ENCODE measurements at places on chromosomes 5 and 9.
A peak's percentile ranks its signal among the peaks of the same experiment; 100 is the strongest.

DNA sequence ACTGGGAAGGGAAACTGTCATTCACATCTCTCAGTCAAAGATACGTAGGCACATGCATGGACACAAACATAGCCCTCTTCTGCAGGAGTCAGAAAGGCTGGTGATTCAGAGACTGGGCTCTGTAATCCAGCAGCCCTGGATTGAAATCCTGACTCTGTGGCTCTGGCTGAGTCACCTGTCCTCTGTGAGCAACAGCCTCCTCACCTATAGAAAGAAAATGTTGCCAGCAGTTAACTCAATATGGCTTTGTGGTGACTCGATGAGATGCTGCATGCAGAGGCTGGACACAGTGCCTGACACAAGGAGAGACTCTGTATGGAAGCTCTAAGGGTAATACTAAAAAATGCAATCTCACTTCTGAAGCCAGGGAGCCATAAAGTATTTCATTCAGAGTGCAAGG, 23.9 kb upstream of the CDKN2AIPNL start:
- no peak for DNase-seq

DNA sequence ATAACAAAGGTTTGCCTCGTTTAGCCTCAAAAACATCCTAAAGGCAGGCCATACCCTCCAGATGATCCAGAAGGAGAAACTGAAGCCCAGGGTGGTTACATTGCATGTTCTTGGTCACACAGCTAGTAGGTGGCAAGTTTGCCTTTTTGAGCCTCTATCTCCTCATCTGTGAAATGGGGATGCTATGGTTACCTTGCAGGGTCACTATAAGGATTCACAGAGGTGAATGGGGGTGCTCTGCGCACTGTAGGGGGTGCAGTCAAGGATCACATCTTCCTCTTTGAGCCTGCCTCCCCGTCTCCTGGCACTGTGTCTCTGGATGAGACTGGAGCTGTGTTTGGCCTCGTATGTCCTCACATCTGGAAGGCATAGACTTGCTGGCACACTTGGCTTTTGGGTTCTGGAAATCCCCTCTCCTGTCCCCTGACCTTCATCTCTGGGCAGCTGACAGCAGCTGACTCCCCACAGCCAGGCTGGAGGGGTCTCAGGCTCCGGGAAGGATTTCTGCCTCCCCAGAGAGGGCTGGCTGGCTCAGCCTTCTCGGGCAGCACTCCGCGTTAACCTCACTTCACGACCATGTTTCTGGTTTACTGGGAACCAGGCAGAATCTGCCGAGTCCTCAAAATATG, 167.7 kb downstream of the RGS3 start:
- DNase-seq: no peak

- no peak for DNase-seq
Observed at GRCh38 chr5:107363768-107364167, 307.0 kb downstream of the EFNA5 start.

DNA sequence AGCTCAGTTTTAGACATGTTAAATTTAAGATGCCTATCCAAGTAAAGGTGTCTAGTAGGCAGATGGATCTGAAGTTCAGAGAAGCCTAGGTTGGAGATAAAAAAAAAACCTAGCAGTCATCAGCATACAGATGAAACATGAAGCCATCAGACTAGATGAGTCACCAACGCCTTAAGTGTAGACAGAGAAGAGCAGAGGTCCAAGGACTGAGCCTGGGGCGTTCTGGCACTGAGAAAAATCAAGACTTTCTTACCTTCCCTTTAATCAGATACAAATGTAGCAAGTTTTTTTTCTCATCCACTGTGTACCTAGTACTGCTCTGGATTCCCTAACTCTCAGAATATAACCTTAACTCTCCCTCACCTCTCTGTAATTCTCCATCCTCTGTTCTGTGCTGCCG, 97.3 kb downstream of the SIL1 start:
- no peak for DNase-seq

GRCh38 chr9:13971415-13971814, 342.5 kb downstream of the NFIB start:
- DNase-seq: no peak

DNA sequence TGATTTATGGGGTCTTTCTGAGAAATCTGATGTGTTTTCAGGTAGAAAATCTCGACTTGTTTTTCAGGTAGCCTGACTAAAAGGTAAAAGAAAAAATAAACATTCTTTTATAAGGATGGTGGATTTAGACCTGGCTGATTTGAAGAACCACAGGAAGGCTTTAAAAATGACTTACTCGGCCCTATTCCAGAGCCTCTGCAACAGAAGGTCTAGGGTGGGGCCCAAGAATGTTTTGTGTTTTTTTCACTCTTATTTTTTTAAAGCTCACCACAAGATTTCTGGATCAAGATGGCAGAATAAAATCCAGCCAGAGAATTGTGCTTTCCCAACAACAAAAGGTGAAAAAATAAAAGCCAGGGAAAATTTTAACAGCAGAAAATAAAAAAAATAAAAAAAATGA, 59.1 kb downstream of the FNBP1 start:
- DNase-seq: no peak

GRCh38 chr9:15421532-15421931, 1.1 kb upstream of the SNAPC3 start:
- DNase-seq: no peak

DNA sequence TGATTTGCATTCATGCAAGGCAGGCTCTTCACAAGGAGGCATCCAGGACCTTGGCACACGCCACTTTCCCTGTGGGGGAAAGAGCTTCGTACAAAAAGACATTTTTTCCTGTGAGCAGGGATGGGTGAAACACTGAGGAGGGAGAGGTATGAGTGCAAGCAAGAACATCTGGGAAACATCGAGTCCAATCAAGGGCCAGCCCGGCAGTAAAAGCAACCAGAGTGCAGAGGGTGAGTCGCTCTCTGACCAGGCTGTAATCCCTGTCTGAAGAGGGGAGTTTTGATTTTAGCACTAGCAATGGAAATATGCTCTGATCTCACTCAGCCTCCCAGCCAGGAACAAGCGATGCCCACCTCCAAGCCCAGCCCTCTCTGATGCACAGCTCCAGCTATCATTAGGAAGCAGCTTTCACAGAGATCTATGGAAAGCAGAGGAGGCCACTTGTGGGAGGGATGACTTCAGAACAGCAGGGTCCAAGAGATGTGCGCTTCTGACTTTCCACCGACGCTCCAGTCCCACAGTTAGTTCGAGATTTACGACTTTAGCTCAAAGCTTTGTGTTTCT, 211.0 kb upstream of the ADAMTS16 start:
- DNase-seq: no peak

DNA sequence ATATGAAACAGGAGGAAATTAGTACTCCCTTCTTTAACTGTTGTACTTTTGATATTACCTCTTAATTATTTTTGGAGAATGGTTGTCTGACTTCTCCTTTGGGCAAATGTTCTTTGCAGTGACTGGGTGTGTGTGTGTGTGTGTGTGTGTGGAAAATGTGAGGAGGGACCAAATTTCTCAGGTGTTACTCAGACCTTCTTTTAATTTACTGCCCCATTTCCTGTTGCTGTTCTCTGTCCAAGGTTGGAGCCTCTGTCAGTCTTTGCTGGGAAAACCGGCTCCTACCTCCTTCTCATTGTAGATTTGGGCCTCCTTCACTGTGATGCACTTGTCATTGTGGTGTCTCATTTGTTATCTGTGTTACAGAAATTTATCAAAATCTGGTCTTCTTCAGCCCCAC, 68.4 kb downstream of the PBX3 start:
- no peak for DNase-seq

- peak; percentile 38 for DNase-seq
Observed at GRCh38 chr5:128213340-128213739, 129.8 kb downstream of the SLC12A2 start.

DNA sequence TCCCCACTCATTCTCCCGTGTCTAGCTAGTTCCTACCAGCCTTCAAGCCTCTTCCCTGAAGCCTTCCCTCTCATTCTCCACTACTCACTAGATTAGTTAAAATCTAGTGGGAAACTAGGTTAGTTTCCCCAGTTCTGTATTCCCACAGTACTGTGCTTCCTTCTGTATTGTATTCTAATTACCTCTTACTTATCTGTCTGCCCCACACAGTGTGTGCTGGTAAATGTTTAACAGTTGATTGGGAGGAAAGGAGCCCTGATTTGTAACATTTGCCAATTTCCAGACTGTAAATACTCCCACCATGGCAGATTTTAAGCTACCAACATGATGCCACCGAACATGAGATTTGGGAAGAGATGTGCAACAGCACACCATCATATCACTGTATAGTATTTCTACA, 8.3 kb downstream of the KLHL3 start:
- no peak for DNase-seq

- DNase-seq: no peak
Observed at GRCh38 chr9:113598883-113599282, 135.4 kb downstream of the RGS3 start.

GRCh38 chr9:34637356-34638137, at the start of gene SIGMAR1:
Gene SIGMAR1 (minus strand): TSS chr9:34637787. CDS start chr9:34637697, 90 bp downstream.
- DNase-seq: peak; percentile 96

DNA sequence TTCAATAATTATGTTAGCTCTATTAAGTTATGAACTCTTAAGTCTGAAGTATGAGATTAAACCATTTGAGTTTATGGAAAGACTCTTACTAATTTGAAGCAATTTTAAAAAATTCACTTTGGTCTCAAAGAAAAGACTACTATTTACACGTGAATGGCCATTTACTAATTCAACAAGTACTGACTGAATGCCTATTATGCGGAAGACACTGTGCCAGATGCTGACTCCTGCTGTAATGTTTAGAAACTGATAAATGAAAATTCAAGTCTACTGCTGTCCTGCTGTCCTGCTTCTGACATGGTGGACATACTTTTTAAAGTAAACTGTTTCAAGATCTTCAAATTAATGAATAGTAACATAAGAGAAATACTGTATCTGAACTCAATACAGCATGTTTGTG, 116.2 kb downstream of the MPDZ start:
- no peak for DNase-seq

GRCh38 chr5:124239572-124239971, 506.9 kb downstream of the ZNF608 start:
- DNase-seq: no peak

GRCh38 chr9:87685441-87685840, 40.5 kb upstream of the CTSL start:
- DNase-seq: no peak

DNA sequence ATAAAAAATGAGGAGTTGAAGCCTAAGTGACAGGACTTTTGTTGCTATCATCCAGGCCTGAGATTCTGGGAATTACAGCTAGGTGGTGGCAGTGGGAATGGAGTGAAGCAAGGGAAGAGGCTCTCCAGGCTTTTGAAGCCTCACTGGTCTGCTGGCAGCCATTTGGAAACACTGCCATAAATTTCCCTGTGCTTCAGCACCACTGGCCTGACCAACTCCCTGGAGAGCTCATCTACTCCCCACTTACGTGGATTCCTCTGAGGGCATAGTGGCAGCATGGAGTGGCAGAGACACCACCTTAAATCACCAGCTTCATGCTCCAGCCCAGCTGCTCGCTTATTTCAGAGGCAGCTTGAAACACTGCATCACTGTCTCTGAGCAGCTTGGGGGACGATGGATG, 518.2 kb downstream of the TLR4 start:
- DNase-seq: no peak

GRCh38 chr5:31638345-31638744, 586 bp upstream of the PDZD2 start:
- DNase-seq: no peak

DNA sequence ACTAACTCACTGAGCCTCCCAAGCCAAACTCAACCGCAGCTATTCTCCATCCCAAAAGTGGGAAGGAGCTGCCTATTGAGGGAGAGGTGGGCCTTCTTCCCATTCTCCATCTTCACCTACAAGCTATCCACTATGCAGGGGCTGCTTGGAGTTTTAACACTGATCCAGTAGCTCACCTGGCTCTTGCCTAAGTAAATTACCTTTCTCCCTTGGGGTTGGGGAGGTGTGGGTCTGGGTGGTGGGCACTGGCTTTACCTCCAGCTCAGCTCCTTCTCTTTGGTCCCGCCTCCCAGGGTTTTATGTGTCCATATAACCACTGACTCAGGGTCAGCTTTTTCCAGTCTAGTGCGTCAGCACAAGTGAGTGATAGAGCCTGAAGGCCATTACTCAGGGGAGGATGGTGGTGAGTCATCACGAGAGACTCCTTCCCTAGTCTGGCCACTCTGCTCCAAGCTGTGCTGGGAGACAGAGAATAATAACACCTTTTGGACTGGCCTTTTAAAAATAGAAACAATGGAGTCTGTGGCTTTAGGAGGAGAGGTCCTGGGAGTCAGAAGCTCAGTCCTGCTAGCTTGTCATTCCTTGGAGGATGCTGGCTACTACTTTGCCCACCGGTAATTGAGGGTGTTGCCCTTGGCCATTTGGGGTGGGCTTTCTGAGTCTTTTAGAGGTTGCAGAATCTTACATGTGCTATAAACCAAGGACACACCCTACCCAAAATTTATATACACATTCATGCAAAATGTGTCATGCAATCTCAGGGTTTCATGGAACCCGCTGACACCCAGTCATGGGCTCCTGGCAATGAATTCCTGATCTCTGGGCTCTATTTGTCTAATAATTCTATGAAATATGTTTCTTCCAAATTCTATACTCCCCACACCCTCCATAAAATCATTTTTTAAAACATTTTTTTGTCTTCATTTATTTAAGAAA, 35.6 kb upstream of the ATP6V1G1 start:
- no peak for DNase-seq

GRCh38 chr9:81245254-81245956, 443.9 kb downstream of the TLE1 start:
- DNase-seq: no peak

GRCh38 chr9:27589462-27589861, 16.2 kb upstream of the C9orf72 start:
- DNase-seq: no peak

DNA sequence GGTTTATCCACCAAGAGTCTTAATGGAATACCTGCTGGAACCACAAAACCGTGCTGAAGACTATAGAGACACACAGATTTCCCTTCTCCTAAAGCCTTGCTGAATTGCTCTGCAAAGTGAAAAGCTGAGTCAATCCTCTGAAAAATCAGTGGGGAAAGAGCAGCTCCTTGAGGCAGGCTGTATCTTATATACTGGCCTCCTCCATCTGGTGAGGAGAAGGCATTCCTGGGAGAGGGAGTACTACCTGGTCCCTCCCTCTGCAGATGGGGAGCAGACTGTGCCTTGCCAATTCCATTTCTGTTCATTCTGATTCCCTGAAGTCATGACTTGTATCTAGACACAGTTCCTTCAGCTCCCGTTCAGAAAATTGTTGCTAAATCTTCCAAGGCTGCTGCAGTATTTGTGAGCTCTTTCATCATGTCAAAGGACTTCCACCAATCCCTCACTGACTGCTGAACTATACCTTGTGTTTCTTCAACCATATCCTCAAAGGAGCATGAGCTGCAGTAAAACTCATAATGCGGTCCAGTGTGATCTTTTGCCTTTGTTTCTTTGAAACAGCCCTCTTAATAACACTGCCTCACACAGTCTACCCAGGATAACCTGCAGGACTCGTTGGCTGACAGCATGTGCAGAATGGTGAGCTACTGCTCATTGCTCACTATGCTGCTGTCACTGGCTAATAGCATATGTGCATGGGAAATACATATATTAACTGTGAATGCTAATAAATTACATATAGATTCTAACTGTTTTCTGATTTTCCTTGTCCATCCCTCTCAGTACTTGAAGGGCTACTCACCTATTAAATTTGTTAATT, 84.5 kb downstream of the FOXD1 start:
- no peak for DNase-seq

Measured in CD4-positive, alpha-beta T cell treated with Interleukin-10 for 1 hour (primary cell).